ENCODE measurements at places on chromosomes 6 and 20.

DNA sequence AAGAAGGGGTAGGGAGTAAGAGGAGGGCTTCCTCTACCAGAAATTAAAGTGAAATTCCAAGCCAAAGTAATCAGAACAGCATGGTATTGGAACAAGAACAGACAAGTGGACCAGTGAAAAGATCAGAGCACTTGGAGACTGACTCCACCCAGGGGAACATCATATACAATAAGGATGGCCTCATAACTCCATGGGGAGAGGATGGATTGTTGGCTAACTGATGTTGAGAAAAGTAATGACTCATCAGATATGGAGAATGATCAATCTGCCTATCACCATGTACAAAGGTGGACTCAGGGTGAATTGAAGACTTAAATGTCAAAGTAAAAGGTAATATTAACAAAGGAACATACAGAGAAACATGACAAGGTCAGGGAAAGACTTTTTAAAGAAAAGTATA is 12.8 kb downstream of the SLC22A3 start:
- DNase-seq, result no peak

- no peak for DNase-seq
Measured at GRCh38 chr6:136803608-136804007, 11.3 kb upstream of the MAP3K5 start.

GRCh38 chr6:4084444-4085331 is 5.8 kb upstream of the FAM217A start:
- DNase-seq, result no peak

DNA sequence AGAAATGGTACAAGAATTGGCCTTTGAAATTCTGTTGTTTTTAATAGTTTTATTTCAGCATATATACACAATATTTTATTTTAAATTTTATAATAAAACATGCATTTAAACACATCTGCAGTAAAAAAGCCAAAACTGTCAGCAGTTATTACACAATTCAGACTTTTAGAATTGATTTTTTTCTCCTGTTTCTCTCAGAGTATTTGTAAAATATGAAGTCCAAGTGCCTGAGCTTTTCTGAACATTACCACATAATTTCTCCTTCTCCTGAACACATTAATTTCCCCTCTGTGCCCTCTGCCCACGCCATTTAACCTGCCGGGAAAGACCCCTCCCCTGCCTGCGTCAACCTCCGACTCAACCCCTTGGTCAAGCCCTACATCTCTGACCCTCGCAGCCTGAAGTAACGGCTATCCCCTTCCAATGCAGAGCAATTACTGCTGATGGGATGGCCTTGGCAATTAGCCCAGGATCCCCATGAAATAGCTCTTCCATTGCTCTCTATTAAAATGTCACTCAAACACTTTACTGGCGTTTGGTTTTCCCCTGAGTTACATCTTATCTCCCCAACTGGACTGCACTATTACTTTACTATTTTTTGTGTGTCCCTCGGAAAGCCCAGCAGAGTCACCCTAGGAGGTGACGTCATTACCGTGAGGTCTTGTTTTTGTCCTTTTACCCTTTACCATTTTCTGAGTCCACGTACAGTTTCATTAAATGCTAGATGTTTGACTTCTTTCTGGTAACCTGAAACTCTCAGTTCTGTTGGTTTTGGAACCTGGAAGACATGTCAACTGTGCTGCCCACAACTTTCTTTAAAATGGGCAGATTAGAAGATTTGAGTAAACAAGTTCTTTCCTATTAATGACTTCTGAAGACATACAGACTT is 146.7 kb upstream of the TAB2 start:
- DNase-seq, result no peak

GRCh38 chr20:53303413-53303760 is 290.3 kb downstream of the ZNF217 start:
- DNase-seq, result no peak

- peak; percentile 97 for DNase-seq
Measured at GRCh38 chr6:53326372-53327016, 22.3 kb downstream of the ELOVL5 start.

- peak; percentile 63 for DNase-seq
Measured at GRCh38 chr6:24980507-24981385, 45.0 kb upstream of the RIPOR2 start.

- DNase-seq, result no peak
Measured at GRCh38 chr20:44008806-44009678, 94.4 kb downstream of the TOX2 start.

DNA sequence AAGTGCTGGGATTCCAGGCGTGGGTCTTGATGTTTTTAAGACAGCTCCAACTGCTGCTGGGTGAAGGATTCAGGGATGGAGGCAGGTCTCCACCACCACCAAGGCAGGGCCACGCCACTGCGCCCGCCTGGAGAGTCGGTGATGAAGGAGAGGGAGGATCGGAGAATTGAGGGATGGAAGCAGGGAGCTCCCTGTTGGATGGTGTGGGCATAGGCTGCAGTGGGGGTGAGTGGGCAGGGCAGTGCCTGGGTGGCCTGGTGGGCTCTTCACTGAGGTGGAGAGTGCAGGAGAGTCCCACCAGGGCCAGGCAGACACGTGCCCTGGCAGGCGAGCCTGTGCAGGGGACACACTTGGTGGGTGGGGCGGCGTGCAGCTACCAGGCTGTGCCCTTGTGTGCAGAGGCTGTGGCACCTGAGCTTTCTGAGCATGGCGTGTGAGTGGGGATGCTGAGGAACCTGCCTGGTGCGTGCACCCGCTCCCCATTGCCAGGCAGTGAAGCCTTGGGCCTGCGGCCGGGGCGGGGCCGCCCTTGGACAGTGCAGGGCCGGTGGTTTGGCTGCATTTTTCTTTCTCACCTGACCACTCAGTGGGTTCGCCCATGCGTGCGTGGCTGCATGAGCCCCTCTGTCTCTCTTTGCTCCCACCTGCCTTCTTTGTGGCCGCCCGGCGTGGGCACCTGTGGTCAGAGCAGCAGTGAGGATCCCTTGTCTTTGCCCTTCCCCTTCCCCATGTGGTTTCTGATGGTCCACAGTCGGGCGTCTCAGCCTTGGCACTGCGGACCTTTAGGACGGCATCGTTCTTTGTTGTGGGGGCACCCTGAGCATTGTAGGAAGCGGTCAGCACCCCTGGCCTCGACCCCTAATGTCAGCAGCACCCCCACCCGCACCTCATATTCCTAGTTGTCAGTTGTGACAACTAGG is 11.3 kb downstream of the RBM38 start:
- DNase-seq, result no peak

DNA sequence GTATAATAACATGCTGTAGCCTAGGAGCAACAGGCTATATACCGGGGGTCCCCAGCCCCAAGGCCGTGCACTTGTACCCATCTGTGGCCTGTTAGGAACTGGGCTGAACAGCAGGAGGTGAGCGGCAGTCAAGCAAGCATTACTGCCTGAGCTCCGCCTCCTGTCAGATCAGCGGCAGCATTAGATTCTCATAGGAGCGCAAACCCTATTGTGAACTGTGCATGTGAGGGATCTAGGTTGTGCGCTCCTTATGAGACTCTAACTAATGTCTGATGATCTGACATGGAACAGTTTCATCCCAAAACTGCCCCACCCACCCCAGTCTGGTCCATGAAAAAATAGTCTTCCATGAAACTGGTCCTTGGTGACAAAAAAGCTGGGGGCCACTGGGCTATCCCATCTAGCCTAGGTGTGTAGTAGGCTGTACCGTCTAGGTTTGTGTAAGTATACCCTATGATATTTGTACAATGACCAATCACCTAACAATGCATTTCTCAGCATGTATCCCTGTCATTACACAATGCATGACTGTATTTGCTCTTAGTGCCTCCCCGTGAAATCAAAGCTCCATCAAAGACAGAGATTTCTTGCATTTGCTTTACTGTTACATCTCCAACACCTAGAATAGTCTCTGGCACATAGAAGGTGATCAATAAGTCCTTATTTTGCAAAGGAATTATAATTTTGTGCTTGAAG is 30.8 kb downstream of the NHSL1 start:
- DNase-seq, result peak; percentile 22

DNA sequence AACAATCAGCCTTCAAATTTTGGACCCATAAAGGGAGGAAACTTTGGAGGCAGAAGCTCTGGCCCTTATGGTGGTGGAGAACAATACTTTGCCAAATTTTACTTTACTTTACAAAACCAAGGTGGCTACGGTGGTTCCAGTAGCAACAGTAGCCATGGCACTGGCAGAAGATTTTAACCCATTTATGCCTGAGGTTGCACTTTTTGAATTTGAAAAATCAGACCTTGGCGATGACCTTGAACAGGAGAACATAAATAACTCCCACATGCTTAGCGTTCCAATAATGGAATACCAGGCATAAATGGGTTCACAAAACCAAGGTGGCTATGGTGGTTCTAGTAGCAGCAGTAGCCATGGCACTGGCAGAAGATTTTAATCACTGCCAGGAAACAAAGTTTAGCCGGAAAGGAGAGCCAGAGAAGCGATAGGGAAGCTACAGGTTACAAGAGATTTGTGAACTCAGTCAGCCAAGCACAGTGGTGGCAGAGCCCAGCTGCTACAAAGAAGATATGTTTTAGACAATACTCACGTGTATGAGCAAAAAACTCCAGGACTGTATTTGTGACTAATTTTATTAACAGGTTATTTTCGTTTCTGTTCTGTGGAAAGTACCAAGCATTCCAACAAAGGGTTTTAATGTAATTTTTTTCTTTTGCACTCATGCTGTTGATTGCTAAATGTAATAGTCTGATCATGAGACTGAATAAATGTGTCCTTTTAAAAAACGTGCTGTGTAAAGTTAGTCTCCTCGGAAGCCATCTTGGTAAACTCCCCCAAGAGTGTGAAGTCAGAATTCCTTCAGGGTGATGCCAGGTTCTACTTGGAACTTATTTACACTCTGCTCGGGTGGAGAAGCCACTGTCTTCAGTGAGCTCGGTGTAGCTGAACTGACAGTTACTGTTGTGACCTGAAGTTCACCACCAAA is 6.7 kb downstream of the SFT2D1 start:
- DNase-seq, result no peak

GRCh38 chr6:139825935-139826374 is 451.5 kb upstream of the CITED2 start:
- no peak for DNase-seq

DNA sequence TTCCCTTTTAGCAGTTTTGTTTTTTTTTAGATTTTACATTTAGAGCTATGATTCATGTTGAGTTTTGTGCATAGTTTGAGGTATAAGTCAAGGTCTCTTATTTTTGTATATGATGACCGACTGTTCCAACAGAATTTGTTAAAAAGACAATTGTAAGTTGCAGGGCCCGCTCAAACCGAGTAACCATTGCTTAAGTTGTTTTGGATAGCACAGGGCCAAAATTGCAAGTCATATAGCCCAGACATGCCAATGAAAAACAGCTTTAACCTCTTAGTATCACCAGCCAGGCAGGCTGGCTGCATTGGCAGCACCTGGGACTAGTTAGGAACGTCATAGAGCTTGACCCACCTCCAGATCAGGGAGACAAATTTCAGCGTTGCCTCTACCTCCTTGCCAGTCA is 47.3 kb downstream of the PFDN4 start:
- DNase-seq, result peak; percentile 71

DNA sequence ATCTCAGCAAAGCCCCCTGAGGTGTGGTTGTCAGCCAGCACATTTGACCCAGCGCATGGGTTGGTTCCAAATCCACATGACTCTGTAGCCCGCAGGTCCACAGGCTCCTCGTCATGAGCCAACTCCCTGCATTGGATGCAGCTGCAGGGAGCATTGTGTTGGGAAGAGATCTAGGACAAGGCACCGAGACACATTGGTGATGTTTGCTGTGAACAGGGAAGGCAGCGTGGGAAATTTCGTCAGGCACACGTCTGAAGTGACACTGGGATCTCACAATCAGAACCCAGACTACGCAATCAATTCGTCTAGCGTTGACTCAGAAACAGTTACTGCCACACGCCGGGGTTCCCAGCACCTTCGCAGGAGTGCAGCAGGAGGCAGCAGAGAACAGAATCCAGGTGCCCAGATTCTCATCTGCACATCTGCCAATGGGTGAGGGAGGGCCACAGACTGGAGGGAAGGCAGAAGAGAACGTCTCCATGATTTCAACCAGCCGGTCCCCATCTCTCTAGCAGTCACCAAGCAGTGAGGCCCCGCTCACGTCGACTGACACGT is 177.0 kb downstream of the TTLL2 start:
- no peak for DNase-seq

- no peak for DNase-seq
Measured at GRCh38 chr20:64153861-64154589, 10.2 kb upstream of the MYT1 start.

GRCh38 chr20:32028647-32029372 is 18.6 kb downstream of the CCM2L start:
- DNase-seq, result no peak

- no peak for DNase-seq
Measured at GRCh38 chr6:95489185-95489863, 88.0 kb upstream of the MANEA start.

DNA sequence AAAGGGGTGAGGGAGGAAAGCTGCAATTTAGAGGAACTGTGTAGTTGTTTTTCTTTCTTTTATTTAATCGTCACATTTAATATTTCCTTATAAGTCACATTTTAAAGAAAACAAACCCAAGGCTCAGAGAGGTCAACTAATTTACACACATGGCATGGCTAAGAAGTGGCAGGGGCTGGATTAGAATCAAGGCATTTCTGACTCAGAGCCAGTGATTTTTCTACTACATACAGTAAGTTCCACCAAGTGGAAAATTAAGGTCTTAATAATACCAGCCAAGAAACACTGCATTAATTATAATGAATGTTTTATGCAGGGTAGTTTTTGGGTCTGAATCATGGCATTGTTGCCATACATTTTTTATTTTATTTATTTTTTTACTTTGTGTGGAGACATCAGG is 607.7 kb upstream of the CITED2 start:
- DNase-seq, result peak; percentile 61

DNA sequence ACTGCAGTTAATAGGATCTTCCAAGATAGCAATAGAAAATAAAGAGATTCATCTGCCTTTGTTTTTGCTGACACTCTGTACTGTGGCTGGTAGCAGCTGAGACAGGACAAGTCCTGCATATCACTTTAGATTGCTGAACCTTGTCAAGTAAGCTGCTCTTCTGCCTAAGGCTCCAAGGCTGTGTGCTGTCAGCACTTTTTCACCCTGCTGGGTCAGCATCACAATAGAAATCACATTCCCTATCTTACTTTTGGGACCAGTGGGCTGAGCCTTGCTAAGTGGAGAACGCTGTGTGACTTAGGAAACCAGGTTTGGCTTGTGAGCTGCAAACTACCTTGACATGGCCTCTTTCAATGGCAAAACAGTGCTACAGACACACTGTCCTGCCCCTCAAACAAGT is 263.9 kb downstream of the FRK start:
- DNase-seq, result no peak

GRCh38 chr6:149065658-149066556 is 251.6 kb upstream of the TAB2 start:
- peak; percentile 30 for DNase-seq

Measured in fibroblast of skin of right quadriceps (primary cell).